DND-41 (cell line): ENCODE measurements at places on chromosomes 4 and X.
A peak's percentile ranks its signal among the peaks of the same experiment; 100 is the strongest.

GRCh38 chrX:57647020-57647419, 33.0 kb downstream of the NLRP2B start:
- DNase-seq, result no peak

DNA sequence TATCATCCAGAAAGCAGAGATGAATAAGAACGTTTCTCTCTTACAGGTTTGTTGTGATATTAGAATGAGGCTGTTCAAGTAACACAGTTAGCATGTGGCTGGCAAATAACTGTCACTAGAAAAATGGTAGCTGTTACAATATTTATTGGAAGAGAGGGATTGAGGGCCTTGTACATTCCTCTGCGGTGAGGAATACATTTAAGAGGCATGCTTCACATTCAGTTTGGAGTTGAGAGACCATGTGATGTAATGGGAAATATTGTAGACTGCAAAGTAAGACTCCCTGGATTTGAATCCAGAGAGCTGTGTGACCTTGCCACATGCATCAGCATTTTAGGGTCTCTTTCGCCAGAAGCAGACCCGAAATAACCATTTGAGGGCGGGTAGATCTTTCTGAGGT, 104.8 kb upstream of the KIT start:
- no peak for DNase-seq

- no peak for DNase-seq
These were observed 36.1 kb upstream of the DOCK11 start for GRCh38 chrX:118459494-118459893.

DNA sequence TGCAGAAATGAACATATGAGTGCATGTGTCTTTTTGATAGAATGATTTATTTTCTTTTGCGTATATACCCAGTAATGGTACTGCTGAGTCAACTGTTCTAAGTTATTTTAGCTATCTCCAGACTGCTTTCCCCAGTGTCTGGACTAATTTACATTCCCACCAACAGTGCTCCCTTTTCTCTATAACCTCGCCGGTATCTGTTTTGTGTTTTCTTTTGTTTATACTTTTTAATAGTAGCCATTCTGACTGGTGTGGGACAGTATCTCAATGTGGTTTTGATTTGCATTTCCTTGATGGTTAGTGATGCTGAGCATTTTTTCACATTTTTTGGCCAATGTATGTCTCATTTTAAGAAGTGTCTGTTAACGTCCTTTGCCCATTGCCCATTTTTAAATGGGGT, 218.6 kb upstream of the KCNIP4 start:
- no peak for DNase-seq

DNA sequence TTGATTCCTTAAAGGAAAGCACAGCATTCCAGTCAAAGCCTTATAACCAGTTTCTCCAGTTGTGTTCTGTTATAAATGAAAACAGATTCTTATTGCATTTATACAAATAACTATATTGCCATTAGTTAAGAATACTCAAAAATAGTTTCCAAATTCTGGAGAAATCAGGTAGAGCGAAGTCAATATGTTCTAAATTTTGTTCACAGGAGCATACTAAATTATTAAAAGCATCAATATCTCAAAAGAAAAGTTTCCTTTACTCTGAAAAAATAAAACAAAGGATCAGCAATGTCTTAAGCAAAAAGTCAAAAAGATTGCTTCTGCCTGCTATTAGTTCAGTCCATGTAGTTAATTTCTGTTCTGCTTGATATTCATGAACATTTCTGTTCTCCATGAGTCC, 39.7 kb downstream of the PGRMC2 start:
- no peak for DNase-seq

GRCh38 chrX:38538134-38538533, 23.2 kb upstream of the TSPAN7 start:
- DNase-seq, result no peak

GRCh38 chr4:126599746-126600145, 1033.0 kb upstream of the INTU start:
- DNase-seq, result no peak

DNA sequence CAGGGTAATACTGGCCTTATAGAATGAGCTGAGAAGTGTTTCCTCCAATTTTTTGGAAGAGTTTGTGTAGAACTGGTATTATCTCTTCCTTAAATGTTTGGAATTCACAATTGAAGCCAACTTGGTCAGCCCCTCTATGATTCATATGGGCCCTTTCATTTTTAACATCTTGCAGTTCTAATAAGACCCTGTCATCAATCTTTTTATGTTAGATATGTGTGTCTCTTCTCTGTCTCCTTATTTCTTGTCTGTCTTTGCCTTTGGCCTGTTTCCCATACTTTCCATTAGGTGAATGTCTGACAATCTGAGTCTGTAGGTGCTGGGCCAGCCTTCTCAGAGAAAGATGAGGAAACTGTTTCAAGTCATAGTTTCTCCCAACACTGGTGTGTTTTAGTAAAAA, 88.7 kb downstream of the SLC16A2 start:
- DNase-seq, result no peak

DNA sequence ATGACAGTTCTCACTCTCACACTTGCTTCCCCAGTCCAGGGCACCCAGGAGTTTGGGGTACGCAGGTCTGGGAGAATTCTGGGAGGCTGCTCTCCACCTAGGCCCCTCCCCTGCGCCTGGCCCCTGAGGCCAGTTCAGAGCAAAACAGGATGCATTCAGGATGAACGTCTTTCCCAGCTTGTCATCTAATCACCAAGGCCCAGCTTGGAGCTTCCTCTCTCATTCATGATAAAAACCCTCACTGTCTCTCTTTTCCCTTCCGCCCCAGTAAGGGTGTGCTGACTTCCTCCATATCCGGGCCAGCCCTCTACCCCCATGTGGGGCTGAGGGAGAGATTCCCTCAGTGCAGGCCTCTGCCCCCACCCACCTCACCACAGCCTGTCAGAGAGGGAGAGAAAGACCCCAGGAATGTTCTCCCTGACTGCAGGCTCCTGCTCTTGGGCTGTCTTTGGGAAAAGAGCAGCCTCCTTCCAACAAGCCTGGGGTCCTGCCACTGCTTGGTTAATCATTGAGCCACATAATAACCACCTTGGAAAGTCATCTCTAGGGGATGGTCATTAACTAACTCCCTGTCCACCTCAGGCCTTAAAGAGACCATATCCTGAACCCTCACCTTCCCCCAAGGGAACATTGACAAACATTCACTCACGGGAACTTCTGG, 50.1 kb downstream of the STARD8 start:
- DNase-seq, result no peak

DNA sequence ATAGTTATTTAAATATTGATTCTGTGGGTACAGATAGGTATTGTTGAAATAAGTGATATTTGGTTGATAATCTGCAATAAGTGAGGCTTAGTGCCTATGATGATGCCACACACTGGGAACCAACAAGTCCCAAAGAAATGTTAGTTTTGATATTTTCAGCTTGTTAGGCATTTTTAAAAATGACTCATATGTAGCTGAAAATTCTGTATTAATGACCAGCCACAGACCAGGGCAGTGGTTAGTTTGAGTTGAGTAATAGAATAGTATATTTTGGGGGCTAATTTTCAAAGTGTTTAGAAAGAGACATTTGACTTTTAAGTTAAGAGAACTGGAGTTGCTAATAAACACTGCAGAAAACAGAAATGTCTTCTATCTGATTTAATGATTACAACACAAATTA, 9.4 kb downstream of the INTU start:
- no peak for DNase-seq

GRCh38 chr4:115219315-115219860, 106.0 kb upstream of the NDST4 start:
- no peak for DNase-seq

GRCh38 chr4:185566972-185567371, 31.7 kb upstream of the PDLIM3 start:
- no peak for DNase-seq

GRCh38 chrX:2965965-2966364, 36.8 kb upstream of the ARSD start:
- no peak for DNase-seq

GRCh38 chr4:102836596-102836995, 9.2 kb upstream of the UBE2D3 start:
- DNase-seq, result no peak

GRCh38 chrX:123756320-123756719, 23.5 kb upstream of the THOC2 start:
- DNase-seq, result no peak

- DNase-seq, result no peak
These were observed 41.0 kb downstream of the CEP135 start for GRCh38 chr4:55989766-55990165.

GRCh38 chr4:104901438-104901837, 245.2 kb upstream of the TET2 start:
- DNase-seq, result no peak

DNA sequence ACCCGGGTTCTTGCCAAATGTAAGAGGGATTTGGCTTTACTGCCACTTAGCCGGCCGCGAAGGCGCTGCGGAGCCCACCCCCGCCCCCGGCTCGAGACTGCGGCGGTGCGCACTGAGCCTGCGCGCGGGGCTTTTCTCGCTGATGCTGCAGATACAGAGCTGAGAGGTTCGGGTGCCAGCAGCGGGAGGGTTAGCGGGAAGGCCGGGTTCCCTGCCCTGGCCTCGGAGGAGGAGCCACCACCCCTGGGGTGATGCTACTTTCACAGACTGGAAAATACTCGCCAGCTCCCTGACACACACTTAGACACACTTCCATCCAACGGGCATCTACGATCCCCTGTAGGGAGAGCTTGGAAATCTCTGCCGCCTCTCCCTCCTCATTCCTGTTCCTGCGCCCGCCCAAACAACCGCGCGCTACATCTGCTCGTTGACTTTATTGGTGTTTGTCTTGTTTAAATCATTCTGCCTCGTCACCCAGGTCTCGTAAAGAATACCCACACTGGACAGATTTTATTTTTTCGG, 2.1 kb upstream of the PCDH7 start:
- DNase-seq, result no peak

- DNase-seq, result no peak
These were observed 33.4 kb downstream of the METTL14 start for GRCh38 chr4:118718511-118719170.

GRCh38 chr4:136741468-136741867, 790.8 kb downstream of the PCDH18 start:
- no peak for DNase-seq

GRCh38 chr4:101823864-101824263, 33.3 kb downstream of the BANK1 start:
- no peak for DNase-seq

DNA sequence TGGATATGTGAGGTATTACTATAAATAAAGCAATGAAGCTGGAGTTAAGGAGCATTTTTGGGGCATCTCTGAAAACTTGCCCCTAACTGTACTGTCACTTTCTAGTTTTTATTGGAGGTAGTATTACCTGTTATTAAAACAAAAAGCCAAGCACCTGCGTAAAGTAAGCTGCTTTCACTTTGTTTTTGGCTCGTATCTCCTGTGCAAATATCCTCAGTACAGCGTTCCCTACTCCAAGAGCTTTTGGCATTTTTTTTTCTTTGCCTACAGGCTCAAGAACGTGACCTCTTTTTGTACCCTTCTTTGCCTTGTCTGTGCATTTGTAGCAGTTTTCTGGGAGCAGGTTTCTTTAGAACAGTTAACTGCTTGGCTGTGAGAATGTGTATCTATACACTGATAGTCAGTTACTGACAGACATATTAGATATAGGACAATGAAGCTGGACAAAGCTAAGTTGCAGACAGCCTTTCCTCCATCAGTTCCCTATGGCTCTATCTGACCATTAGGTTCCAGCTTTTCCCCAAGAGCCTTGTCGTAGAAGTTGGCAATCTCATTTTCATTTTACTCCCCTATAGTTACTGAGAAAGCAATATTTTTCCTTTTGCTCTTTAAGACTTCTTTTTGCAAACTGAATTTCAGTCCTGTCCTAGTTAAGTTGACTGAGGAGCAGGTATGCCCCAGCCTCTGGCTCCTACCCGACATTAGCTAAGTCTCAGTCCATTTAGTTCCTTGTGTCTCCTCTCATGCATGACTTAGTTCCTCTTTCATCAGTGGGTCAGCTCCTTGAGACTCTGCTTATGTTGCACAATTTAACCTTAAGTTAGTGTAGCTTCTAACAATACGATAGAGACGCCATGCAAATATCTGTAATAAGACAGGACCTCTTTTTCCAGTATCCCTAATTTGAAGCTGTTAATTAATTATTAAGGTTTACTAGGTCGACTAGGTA, 71.5 kb upstream of the HPRT1 start:
- no peak for DNase-seq

- no peak for DNase-seq
These were observed 59.1 kb downstream of the FBXW7 start for GRCh38 chr4:152476796-152477195.

DNA sequence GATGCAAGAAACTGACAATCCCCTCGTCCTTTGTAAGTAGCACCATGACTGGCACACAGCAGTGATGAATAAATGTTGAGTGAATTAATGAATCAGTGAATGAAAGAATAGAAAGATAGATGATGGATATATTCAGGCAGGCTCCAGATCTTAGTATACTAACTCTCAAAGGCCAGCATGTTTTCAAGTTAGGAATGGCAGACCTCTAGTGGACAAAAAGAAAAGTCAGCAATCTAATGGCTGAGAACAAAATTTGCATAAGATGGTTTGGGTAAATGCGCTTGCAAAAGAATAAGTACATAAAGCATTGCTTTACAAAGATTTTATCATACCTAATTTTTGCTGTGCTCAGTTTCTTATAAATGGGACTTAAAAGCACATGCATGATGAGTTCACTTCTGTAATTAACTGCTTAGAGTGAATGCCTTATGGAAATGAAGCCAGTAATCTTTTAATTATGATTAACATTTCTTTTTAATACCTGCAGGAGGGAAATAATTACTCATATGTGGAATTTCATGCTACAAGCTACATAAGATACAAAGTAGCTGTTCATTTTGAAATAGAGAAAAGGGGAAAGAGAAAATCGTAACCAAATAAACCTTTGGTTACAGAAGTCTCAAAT, 126.9 kb upstream of the GPRIN3 start:
- peak; percentile 6 for DNase-seq

DNA sequence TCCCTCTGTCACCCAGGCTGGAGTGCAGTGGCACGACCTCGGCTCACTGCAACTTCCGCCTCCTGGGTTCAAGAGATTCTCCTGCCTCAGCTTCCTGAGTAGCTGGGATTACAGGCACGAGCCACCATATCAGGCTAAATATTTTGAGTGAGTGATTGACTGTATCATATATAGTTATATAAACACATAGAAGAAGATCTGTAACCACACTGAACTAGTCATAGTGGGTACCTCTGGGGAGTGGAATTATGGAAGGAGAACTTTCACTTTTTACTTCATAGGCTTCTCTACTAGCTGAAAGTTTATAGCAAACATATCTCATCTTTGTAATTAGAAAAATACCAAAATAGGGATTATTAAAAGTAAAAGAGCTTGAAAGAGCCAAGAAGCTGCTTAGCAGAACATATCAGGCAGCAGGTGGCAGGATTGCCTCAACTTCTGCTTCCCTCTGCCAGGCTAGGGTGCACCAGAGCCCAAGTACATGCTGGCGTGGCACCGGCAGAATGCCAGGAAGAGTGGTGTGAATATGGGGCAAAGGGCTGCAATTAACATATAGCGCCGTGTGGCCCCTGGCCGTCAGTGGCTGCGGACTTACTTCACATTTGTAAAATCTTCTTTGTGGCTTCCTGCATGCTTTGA, 39.5 kb upstream of the CD40LG start:
- peak; percentile 55 for DNase-seq

DNA sequence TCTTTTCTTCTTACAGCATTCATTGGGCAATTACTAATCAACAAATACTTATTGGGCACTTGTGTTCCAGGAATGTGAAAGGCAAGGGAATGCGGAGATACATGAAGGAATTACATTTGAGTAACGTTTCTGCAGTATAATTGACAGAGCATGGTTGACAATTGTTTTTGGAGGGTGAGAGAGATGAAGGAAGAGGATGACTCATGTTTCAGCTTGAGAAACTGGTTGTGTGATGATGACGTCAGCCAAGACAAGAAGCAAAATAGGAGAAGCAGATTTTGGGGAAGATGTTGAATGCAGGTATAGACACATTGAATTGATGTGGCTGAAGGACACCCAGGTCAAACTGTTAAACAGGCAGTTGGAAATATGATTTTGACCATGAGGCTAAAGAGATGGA, 8.0 kb upstream of the CPEB2 start:
- no peak for DNase-seq
